T-helper 2 cell (primary cell): ENCODE measurements at places on chromosomes 12 and 14.

- no peak for DNase-seq
Measured at GRCh38 chr12:124764451-124764850, 99.2 kb downstream of the SCARB1 start.

- DNase-seq: no peak
Measured at GRCh38 chr14:38505973-38506249, 250.0 kb upstream of the CLEC14A start.

- no peak for DNase-seq
Measured at GRCh38 chr12:62907078-62907477, 27.9 kb downstream of the PPM1H start.

DNA sequence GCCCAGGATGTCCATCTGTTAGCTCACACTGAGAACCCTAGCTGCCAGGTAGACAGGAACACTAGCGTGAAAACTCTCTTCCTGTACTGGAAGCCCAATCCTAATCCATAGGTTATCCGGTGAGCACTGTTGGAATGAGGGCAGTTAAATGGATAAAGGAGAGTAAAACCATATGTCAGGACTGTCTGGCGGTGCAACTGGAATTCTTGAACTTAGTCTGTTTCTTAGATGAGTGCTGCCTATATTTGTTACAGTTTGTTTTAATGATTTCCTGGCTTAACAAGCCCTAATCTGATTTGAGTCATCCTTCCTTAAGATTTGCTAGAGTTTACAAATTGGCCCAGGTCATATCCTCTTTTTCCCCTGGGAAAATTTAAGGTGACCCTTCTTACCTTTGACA, 104.7 kb downstream of the ANO4 start:
- DNase-seq: no peak

- DNase-seq: no peak
Measured at GRCh38 chr12:118102070-118102469, 1.7 kb downstream of the VSIG10 start.

- no peak for DNase-seq
Measured at GRCh38 chr14:90168425-90169105, 87.8 kb upstream of the PSMC1 start.

DNA sequence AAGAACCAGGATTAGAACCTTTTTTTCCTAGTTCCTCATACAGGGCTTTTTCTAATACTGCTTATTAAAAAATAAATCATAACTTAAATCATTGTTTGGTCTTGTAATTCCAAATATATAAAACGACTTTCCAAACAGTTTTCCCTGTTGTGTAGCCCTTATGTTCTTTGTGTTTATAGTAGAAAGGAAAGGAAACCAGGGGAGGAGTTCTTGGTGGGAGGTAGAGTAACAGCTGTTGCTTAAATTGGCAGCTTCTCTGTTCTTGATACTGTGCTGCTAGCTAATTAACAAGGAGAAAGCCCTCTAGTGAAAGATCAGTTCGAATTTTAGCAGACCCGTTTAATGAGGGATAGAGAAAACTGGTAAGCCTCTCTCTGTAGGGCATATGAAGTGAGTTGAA, 15.0 kb downstream of the SRP54 start:
- no peak for DNase-seq

DNA sequence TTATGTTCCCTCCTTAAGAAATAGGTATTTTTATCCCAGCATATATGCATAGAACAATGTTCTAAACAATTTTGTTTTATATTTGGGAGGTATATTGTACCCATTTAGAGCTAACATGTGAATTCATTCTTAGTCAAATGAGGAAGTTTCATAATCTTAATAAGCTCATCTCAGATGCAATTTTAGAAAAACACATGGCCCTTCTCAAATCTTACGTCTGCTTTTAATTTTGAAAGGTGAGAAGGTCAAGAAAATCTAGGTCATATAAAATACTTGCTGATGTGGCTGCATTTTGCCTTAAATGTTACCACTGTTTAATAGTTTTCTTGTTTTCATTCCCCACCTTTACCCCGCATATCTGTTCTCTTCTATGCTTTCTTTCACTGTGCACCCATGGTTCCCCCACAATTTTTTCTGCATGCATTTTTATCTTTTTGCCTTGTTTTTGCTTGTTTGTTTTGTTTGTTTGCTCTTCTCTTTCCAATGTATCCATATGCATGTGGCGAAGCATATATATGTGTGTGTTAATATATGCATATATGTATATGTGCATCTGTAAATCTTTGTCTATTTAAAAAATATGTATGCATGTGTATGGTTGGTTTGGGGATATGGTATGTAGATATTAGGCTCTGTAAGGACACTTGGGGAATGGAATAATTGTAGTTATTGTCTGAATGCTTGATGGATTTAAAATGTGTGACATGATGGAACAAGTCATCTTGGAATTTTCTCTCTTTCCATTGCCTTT, 317.1 kb downstream of the BCAT1 start:
- no peak for DNase-seq

DNA sequence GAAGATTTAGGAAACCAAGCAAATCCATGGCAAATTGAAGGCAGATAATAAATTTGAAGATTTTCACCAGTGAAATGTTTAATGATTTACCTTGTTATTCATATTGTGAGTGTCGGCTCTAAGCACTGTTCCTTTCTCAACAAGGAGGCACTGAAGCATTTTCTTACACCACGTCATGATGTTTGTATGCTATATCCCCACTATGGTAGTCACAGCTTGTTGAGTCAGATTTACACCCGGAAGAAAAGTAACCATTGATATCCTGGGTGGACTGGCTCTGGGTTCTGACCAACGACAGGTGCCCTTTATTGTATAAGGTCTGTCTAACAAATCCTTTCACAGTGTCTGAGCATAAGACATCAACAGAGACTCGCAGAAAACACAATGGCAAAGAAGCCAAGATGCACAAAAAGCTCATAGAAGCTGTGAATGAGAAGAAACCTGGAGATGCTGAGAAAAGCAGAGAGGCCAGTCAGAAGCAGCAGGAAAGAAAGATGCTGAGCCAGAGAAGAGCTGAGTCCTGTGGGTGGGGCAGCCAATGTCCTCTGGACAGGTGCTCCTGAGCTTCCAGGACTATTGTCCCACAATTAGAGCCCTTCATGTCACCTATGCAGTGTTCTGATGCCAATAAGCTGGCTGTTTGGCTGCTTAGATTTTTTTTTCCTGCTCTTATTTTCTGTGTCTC, 49.7 kb upstream of the ARHGAP5 start:
- no peak for DNase-seq

DNA sequence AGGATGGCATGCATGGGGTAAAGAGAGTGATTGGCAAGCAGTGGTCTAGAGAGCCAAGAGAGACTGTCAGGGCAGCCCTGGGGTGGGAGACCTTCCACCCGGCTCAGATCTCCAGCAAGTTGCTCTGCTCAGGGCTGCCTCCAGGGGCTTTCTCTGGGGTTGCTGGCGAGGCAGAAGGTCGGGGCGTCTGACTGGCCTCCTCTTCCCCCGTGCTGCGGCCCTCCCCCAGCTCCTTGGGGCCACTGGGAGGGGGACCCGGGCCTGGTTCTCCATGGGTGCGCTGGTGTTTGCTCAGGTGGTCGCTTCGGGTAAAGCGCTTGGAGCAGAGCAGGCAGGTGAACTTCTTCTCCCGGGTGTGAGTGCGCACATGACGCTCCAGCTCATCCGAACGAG, 6.6 kb upstream of the AAAS start:
- DNase-seq: no peak

DNA sequence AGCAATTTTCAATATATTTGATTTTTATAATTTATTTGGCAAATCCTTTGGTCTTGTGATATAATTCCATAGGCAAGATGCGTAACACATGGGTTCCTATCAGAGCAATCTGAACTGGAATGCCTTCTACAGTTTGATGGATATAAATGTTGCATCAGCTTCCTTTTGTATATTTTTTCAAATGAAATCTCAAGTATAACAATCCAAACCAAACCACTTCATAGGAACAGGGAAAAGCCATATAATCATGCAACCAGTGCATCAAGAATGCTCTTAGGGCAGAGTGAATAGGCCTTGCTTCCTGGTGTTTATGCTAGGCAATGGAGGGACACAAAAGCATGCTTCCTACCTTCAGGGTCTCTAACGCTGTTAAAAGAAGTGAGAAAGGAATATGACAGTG, 34.5 kb downstream of the EFCAB11 start:
- no peak for DNase-seq

DNA sequence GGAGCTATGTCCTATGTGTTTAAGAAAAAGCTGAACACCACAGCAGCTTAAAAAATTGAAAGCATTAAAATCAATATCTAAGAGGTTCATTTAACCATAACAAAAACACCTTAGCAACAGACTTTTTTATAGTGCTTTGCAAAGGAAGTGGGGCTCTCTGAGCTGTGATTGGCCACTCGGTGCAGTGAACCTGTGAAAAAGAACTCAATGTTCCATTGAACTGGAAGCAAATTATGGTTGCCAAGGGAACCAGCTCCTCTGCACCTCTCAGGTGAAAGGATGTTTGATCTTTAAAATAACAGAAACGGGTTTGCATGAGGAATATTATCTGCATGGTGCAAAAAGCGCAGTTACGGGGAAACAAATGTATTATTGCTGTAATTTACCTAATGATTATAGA, 149.4 kb downstream of the SNAPC1 start:
- DNase-seq: no peak

- no peak for DNase-seq
Measured at GRCh38 chr12:91189516-91189915, 6.9 kb upstream of the DCN start.

GRCh38 chr12:15716581-15716980, 72.6 kb downstream of the EPS8 start:
- DNase-seq: no peak

DNA sequence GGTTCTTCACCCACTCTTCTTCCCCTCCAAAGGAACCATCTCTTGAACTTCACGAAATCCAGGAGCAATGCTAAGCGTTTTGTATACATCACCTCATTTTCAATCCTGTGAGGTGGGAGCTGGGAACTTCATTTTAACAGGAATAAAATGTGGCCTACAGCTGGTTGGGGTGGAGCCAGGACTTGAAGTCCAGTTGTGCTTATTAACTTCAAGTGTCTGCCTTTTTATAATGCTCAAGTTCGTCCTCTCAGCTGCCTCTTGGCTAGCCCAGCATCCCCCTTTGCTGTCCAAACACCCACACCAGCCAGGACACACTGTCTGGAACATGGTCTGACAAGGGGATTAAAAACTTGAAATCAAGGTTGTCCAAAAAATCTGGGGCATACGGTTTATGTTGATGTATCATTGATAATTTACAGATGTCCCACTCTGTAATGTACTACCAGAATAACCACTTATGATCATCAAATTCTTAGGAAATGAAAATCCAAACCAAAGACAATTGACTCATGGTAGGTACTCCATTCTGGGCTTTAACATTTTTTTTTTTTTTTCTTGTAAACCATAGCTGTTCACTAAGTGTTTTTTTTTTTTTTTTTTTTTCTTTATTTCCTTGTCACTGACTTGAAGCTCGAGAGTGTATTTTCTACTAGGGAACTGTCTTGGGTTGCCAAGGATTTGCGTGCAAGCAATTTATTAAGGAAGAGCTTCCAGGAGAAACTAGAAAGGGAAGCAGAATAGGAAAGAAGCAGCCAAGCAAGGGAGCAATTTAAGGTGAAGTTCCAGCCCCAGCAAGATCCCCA, 252.3 kb downstream of the EFCAB11 start:
- no peak for DNase-seq

GRCh38 chr12:30614031-30614430, 81.6 kb downstream of the IPO8 start:
- no peak for DNase-seq

GRCh38 chr12:14907953-14908352, 22.3 kb upstream of the MGP start:
- no peak for DNase-seq

GRCh38 chr14:95537298-95538089, 2.6 kb downstream of the GLRX5 start:
- DNase-seq: no peak

- DNase-seq: no peak
Measured at GRCh38 chr14:36227802-36228201, 51.3 kb upstream of the PTCSC3 start.

DNA sequence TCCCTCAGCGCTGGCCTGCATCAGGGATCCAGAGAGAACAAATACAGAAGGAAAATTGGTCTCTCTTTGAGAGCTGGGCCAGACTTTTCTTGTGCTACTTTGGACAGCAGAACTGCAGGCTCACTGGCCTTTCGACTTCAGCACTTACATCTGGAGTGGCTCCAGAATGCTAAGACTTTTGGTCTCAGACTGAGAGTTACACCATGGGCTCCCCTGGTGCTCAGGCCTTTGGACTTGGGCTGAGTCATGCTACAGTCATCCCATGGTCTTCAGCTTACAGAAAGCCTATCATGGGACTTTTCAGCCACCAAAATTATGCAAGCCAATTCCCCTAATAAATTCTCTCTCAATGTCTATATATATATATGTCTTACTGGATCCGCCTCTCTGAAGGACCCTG, 9.0 kb upstream of the CD163 start:
- no peak for DNase-seq

GRCh38 chr12:50772877-50773276, 9.0 kb downstream of the ATF1 start:
- no peak for DNase-seq

DNA sequence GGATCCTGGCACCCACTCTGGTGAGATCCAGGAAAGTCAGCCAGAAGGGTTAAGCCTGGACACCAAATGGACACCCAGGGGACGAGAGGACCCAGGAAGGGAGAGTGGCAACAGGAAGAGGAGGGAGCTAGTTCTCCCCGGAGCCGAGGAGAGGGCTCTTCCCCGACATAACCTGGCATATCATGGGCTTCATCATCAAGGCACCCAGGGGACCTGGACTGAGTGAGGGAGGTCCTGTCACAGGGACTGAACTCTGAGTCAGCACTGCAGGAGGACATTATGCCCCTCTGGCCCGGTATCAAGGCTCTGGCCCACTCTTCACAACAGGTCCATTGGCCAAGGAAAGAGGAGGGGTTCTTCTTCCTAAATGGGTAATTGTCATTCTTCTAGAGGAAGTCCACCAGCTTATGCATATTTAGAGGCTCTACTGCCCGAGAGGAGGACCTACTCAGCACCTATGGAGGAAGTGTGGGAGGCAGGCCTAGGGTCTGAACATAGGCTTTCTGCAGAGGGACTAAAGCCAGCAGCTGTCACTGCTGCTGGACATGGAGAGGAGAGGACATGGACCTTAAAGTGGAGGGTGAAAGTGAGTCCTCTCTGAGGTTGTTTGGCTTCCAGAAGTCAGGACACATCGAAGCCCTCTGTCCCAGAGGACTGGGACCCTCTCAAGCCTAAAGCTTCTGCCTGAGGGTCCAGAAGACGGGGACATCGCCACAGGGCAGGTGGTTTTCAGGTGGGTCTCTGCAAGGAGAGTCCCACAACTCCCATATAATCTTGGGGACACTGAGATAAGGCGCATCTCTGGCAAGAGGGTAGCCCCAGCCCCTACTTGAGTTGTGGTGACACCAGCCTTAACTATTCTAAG, 18.6 kb downstream of the ISCA2 start:
- DNase-seq: no peak

DNA sequence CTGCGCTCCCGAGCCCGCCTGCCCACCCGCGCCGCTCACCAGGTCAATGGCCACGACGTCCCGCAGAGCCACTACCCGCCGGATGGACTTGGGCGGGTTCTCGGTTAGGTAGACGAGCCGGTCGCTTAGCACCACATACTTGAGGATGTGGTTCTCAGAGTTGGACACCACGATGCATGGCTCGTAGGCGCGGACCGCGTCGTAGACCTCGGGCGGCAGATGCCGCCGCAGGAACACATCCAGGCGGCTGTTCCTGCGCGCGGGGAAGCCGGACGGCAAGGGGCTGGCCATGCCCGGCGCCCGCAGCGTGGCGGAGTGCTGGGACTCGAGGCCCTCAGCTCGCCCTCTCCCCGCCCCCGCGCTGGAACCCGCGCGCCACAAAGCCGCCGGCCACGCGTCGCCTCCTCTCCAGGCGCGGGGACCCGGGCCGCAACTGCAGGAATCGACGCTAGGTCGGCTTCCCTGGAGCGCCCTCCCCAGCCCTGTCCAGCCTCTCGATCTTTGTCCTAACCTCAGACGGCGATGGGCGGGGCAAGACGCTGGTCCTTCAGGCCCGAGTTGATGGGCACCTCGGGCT, at the start of gene C12orf56:
TSS of gene C12orf56 (minus strand) at position 484 of the 577 bp plus-strand sequence. CDS start at position 291, 193 bp downstream.
- DNase-seq: peak; percentile 52
